ENCODE measurements at places on chromosomes 5 and 9.

DNA sequence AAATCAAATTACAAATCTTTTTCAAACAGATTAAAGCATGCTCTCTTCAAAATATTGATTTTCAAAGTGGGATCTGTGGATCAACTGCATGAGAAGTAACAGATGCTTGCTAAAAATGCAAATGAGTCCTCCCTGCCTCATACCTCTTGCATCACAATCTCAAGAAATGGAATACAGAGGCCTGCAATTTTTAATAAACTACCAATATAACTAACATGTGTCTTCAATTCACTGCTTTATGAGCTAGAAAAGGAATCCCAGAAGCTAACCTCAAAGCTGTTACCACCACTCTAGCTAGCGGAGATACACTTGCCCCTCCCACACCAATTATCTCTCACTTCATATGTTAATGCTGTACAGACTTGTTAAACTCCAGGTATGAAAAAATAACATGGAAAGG, 9.6 kb downstream of the OR13C5 start:
- no peaks in the 10 kb centered on the region for H3K27me3 ChIP-seq
- no peak overlapping the region for H3K27ac ChIP-seq
- H3K4me3 ChIP-seq, result no peak overlapping the region
- H3K36me3 ChIP-seq, result no peaks in the 10 kb centered on the region
- DNase-seq, result no peak

GRCh38 chr9:84339503-84339902, 1.1 kb downstream of the SLC28A3 start:
- no peak overlapping the region for H3K4me3 ChIP-seq
- H3K36me3 ChIP-seq, result no peaks in the 10 kb centered on the region
- no peaks in the 10 kb centered on the region for H3K27me3 ChIP-seq
- H3K4me1 ChIP-seq, result no peaks in the 10 kb centered on the region
- DNase-seq, result no peak

GRCh38 chr5:149172709-149173505, 31.6 kb downstream of the ABLIM3 start:
- H3K27ac ChIP-seq, result no peak overlapping the region
- no peak for DNase-seq
- H3K27me3 ChIP-seq, result peaks cover 14% of the 10 kb centered on the region
- H3K4me1 ChIP-seq, result peaks cover 14% of the 10 kb centered on the region

DNA sequence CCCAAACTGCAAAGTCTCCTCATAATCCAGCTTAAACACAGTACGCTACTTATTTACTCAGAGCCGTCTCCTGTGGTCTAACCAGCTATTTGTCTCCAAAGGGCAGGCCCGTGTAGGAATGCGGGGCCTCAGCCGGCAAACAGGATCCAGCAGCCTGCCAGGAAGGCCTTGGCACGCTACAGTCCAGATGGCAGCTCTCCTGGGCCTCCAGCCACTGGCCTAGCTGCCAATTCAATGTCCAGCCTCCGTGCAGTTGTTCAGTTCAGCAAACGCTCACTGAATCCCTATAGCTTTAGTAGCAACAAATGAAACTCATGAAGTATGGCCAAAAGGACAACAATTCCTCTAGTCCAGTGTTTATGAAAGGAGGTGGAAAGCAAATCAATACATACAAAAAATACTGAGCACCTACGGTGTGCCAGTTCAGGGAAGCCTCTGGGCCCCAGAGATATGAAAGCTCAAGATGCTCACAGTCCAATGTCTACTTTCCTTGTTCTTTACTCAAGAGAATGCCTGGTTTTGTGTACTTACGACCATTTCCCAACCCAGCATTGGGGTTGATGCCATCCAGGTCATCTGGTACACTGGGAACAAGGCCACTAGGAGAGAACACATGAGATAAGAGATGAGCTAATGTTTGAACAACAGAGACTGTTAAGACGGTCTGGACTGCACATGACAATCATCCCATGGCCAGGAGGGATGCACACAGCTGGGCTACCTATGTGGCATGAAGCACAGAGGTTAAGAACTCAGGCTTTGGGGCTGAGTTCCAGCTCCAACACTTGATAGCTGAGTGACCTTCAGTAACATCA, 8.3 kb downstream of the CDK5RAP2 start:
- H3K27ac ChIP-seq, result no peak overlapping the region
- DNase-seq, result no peak
- peaks cover 10% of the 10 kb centered on the region for H3K4me1 ChIP-seq
- no peak overlapping the region for H3K4me3 ChIP-seq
- H3K36me3 ChIP-seq, result peaks cover 49% of the 10 kb centered on the region

DNA sequence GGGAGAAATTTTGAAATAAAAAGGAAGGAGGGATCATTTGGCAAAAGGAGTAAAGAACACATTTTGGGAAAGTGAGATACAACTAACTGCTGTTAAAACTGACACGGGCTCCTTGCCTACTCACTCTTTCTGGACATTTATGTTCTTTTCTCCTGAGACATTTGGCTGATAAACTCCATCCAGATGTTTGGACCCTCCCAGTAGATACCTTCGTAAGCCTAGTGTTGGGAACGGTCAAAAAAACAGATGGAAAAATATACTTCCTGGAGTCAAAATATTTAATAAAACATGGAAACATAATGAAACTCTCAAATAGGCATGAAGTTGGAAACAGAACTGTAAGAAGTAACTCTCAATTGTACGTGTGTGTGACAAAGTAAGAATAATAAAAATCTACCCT, 360.1 kb upstream of the RIOK2 start:
- H3K4me1 ChIP-seq, result peaks cover 9% of the 10 kb centered on the region
- no peak overlapping the region for H3K4me3 ChIP-seq
- H3K27me3 ChIP-seq, result no peaks in the 10 kb centered on the region
- no peak for DNase-seq

GRCh38 chr5:97076098-97076497, 66.3 kb downstream of the LIX1 start:
- no peak overlapping the region for H3K27ac ChIP-seq
- no peak overlapping the region for H3K4me3 ChIP-seq
- no peak for DNase-seq

GRCh38 chr9:33130961-33131789, 36.0 kb downstream of the B4GALT1 start:
- no peak overlapping the region for H3K4me3 ChIP-seq
- no peak for DNase-seq
- H3K27ac ChIP-seq, result peak overlapping the region; percentile 81
- peaks cover 26% of the 10 kb centered on the region for H3K36me3 ChIP-seq
- H3K27me3 ChIP-seq, result no peaks in the 10 kb centered on the region

- DNase-seq, result no peak
- no peak overlapping the region for H3K27ac ChIP-seq
- H3K4me3 ChIP-seq, result no peak overlapping the region
- H3K36me3 ChIP-seq, result no peaks in the 10 kb centered on the region
These were observed 353.2 kb downstream of the PDE4D start for GRCh38 chr5:59540366-59540765.

DNA sequence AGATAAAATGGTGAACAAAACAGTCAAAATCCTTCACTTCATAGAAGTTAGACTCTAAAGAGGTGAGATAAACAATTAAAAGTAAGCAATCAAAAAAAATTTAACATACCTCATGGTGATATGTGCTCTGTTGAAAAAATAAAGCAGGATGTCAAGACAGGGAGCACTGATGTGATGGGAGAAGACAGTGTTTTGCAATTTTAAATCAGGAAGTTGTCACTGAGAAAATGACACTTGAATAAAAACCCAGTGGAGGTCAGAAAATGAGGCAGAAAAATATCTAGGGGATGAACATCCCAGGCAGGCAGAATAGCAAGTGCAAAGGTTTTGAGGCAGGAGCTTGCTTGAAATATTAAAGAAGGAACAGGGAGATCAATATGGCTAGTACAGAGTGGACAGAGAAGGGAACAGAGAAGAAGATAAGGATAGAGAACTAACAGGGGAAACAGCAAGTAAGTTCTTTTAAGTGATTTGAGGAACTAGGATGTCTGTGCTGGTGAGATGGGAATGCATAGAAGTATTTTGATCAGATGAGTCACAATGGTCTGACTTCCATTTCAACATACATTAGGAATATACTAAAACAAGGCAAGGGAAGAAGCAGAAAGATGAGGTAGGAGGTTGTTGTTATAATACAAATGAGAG, 130.4 kb downstream of the CHSY3 start:
- H3K27me3 ChIP-seq, result no peaks in the 10 kb centered on the region
- no peak for DNase-seq
- no peaks in the 10 kb centered on the region for H3K36me3 ChIP-seq
- H3K4me1 ChIP-seq, result no peaks in the 10 kb centered on the region

- no peaks in the 10 kb centered on the region for H3K27me3 ChIP-seq
- peaks cover 24% of the 10 kb centered on the region for H3K4me1 ChIP-seq
- peaks cover 5% of the 10 kb centered on the region for H3K36me3 ChIP-seq
- no peak overlapping the region for H3K27ac ChIP-seq
These were observed 64.2 kb upstream of the ABL1 start for GRCh38 chr9:130770679-130771442.

GRCh38 chr5:134138416-134139376, 24.2 kb downstream of the TCF7 start:
- H3K4me1 ChIP-seq, result peaks cover 37% of the 10 kb centered on the region
- H3K4me3 ChIP-seq, result no peak overlapping the region
- H3K27ac ChIP-seq, result no peak overlapping the region
- DNase-seq, result peak; percentile 84
- H3K27me3 ChIP-seq, result peaks cover 19% of the 10 kb centered on the region

- H3K27ac ChIP-seq, result no peak overlapping the region
- H3K4me1 ChIP-seq, result peaks cover 21% of the 10 kb centered on the region
- peak overlapping the region; percentile 68 for H3K4me3 ChIP-seq
These were observed 1.5 kb downstream of the STXBP1 start for GRCh38 chr9:127613583-127613954.

GRCh38 chr5:34490506-34491250, 165.4 kb upstream of the RAI14 start:
- H3K27me3 ChIP-seq, result peaks cover 40% of the 10 kb centered on the region
- no peak overlapping the region for H3K27ac ChIP-seq
- no peak overlapping the region for H3K4me3 ChIP-seq
- H3K4me1 ChIP-seq, result peaks cover 2% of the 10 kb centered on the region
- no peak for DNase-seq
- no peaks in the 10 kb centered on the region for H3K36me3 ChIP-seq

DNA sequence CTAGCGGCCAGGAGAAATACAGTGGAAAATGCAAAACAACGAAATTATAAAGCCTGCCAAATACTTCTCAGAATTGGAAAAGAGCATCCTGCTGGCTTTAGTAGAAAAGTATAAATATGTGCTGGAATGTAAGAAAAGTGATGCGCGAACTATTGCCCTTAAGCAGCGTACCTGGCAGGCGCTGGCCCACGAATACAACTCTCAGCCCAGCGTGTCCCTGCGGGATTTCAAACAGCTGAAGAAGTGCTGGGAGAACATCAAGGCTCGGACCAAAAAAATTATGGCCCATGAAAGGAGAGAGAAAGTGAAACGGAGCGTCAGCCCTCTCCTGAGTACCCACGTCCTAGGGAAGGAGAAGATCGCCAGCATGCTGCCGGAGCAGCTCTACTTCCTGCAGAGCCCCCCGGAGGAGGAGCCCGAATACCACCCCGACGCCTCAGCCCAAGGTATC, 15.0 kb downstream of the MSANTD3 start:
- peaks cover 5% of the 10 kb centered on the region for H3K4me1 ChIP-seq
- peaks cover 7% of the 10 kb centered on the region for H3K36me3 ChIP-seq
- no peak for DNase-seq
- H3K27ac ChIP-seq, result no peak overlapping the region
- H3K27me3 ChIP-seq, result no peaks in the 10 kb centered on the region

DNA sequence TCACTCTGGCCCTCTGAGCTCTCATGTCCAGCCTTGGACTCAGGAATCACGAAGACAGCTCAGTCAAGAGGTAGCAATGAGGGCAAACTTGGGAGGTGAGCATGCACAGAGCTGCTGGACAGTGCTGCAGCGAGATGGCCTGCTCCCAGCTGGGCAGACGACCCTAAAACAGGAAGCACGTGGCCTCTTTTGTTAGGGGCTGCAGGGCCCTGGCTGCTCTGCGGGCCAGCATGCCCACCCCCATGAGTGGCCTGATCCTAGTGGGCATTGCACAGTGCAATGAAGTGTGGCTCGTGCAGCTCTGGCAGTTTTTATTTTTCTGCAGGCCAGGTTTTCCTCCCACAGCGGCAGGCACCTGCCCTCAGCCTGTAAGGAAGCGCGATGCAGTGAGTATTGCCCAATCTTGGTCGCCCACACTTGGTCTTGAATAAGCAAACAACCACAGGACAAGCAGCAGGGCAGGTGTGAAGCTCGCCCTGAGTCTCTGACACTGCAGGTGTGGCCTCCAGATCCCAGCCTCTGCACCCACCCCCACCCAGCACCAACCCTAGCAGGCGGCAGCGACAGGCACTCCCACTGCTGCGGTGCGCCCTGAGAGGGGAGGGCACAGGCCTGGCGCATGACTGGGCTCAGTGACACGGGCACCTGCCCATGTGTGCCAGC, 60.8 kb downstream of the SEMA4D start:
- H3K36me3 ChIP-seq, result peaks cover 22% of the 10 kb centered on the region
- peak; percentile 52 for DNase-seq
- H3K4me3 ChIP-seq, result no peak overlapping the region
- peak overlapping the region; percentile 73 for H3K27ac ChIP-seq
- H3K4me1 ChIP-seq, result peaks cover 80% of the 10 kb centered on the region
- no peaks in the 10 kb centered on the region for H3K27me3 ChIP-seq

DNA sequence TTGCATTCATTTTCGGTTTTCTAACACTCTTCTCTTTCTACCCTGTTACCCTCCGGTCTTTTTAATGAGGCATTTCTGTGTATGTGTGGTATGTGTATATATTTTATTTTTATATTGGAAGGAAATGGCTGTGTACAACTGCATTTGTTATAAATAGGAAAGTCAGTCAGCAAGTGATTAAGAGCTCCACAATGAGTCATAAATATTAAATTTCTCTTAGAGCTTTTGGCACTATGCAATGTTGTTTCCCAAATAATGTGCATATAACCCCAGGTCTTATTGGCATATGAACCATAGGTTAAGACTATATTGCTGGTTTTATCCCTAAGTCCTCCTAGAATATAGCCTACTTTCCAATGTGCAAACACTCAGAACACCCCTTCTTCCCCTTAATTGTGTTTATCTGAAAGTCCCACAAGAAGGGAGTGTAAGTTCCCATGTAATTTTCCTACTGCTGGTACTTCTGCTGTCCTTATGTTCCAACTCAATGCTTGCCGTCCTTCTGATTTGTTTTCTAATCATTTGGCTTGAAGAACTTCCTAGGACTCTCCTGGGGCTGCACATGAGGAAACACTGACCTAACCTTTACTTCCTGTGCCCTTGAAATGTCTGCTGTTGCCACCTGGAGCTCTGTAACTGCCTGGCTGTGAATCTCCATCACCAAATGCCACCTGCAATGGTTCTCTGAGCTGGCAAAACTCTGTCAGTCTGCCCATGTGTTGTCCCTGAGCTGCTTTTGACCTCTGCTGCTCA, 65.5 kb upstream of the PCSK5 start:
- no peak for DNase-seq
- H3K4me1 ChIP-seq, result no peaks in the 10 kb centered on the region
- H3K4me3 ChIP-seq, result no peak overlapping the region
- H3K27ac ChIP-seq, result no peak overlapping the region
